ENCODE measurements at places on chromosomes 1 and 21.

GRCh38 chr1:204507317-204508105 is 8.7 kb upstream of the MDM4 start:
- DNase-seq: no peak

DNA sequence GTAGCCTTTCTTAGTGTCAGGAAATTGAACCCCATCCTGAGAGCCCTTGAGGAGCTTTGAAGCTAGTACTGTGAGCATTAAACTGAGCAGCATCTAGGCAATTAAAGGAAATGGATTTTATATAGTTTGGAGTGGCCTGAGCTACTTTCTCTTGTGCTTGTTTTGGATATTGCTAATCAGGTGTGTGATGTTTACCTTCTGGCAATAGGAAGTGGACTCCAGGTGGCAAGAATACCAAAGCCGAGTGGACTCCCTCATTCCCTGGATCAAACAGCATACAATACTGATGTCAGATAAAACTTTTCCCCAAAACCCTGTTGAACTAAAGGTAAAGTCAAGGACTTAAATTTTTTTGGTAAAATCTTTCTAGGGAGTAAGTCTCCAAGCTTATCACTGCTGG is 79.4 kb downstream of the MACF1 start:
- DNase-seq: no peak

- DNase-seq: no peak
These were observed 41.5 kb downstream of the NCAM2 start for GRCh38 chr21:21039624-21040170.

- no peak for DNase-seq
These were observed 94.7 kb downstream of the SIK1 start for GRCh38 chr21:43331962-43332828.

DNA sequence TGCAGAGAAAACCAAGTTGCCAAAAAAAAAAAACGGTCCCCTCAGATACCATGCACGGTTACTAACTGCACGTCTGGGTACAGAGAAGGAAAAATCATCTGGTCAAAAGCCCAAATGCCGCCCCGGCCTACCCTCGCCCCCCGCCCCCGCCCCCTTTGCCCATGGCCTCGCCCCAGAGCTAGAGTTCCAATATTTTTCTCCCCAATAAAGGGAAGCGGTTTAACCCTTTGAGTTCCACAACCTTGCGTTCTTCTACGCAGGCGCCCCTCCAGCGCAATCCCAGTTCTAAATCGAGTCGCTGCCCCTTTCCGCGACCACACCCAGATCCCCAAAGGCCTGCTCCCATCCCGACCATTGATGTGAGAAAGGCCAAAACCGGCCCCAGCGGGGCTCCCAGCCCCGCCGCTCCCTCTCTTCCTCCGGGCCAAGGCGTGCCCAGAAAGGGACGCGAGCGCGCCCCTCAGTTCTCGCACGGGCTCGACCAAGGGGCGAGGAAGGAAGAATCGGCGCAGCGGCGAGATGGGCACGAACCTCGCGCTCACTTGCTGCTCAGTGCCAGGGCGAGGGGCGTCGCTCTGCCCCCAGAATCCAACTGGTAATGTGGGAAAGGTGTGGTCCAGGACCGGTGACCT is 797 bp downstream of the WDR47 start:
- DNase-seq: no peak

GRCh38 chr1:21659099-21659923 is 9.8 kb downstream of the RAP1GAP start:
- DNase-seq: peak; percentile 74

DNA sequence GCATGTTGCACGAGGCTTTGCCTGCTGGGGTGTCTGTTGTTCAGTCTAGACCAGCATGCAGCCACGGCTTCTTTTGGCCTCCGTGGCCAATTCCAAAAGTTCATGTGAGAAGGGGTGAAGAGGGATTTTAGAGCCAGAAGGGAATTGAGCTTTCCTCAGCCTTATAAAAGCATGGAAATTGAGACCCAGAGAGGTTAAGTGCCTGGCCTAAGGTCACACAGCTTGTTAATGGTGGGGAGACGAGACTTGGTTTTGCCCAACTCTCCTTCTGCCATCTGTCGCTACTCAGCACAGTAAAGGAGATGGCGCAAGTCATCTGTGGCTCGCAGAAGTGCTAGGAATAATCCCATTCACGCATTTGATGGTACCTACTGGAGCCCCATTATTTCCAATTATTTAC is 25.7 kb downstream of the ZBTB18 start:
- no peak for DNase-seq

DNA sequence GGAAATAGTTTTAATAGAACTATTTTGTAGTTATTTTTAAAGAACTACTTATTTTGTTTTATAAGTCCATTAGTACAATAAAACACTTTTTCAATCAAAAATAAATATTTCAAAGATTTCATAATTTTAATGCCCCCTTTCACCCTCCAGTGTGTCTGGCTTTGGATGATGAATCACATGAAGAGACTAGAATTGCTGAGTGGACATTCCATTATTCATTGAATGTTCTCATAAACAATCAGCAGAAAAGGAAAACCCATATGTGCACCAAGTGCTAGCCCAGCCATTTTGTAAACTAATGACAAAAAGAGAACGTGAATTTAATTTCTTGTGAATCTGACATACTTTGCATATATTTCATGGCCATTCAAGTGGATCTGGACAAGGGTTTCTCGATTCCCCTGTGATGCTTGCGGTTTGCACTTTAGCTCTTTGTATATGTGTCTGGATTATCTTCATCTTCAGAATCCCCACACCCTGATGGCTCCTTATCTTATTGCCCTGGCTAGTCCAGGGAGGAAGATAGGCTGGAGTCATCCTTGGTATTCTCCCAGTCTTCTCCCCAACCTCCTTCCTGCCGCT is 20.7 kb upstream of the CHIA start:
- no peak for DNase-seq

DNA sequence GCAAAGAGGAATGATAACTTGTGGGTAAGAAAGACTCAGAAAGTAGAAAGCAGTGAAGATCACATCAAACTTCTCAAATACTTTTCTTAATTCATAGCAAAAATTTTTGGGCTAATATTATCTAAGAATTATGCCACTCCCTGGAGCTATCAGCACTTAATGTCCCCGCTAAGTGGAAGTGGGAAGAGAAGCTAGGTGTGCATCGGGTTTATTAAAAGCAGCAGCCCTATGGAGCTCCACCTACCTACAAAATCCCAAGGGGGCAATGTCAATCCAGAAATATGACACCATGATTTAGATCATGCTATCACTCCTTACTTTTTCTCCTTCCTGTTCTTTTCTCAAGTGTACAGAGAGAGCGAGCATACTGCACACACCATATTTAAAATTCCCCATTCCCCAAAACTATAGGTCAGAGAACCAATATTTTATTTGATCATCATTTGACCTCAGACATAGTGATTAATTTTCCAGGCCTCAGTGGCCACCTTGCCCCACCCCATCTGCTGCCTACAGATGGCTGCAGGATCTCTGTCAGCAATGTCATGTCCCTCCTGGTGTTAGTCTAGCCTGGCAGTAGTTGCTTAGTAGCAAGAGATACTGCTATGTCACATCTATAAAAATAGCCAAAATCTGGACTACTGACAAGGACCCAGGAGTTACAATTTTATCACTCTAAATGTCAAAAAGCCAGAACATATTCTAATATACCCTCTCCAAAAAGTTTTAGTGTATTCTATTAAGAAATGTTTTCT is 66.6 kb downstream of the MAP3K21 start:
- DNase-seq: no peak

- no peak for DNase-seq
These were observed 5.5 kb upstream of the TNFRSF1B start for GRCh38 chr1:12161324-12161661.

GRCh38 chr1:156851779-156852417 is 7.0 kb downstream of the INSRR start:
- DNase-seq: no peak

DNA sequence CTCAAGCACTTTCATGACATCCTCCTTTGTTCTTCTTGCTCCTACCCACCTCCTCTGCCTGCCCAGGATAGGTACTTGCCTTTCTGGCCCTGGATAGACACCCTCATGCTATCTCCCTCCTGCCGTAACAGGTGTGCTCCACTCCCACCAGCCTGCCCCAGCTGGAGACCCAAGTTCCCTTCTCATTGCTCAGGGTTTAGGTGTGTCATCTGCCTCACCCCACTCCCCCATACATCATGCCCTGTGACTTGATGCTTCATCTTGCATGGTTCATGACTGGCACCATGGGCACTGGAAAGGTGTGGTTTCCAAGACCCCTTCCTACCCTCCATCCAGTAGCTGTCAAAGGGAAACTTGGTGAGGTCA is 5.9 kb downstream of the RHEX start:
- no peak for DNase-seq

DNA sequence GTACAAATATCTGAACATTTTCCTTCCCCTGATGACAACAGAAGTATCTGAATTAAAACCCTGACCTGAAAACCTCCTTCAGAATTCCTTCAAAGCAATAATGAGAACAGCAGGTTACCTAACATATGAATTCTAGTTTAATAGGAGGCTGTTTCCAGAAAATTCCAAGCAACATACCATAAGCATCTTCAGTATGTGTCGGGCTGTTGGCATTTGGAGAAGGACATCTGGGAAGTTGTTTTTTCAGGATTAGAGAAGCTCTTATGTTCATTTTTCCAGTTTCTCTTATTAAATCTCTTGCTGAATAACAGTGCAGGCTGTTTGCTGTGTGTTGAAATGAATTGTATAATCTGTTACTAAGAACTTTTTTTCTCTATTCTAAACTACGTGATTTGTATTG is 101.5 kb downstream of the PLA2G4A start:
- no peak for DNase-seq

GRCh38 chr1:201414051-201414738 is 7.3 kb downstream of the TNNI1 start:
- no peak for DNase-seq

DNA sequence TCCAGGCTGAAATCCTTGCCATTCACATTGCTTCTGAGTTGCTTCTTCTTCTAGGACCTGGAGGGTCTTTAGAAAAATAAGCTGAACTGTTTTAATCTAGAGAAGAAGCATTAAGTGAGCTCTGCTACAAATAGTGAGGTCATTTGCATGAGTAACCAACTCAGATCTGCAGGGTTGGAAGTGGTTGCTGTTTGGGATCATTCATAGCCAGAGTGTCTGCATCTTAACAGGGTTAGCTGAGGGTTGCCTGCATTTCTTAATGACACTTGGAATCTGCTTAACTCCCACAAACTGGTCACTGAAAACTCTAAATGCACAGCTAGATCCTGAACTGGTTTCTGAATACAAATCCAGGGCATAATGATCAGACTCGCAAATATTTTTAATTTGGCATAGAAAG is 9.9 kb downstream of the CNIH3 start:
- DNase-seq: no peak

DNA sequence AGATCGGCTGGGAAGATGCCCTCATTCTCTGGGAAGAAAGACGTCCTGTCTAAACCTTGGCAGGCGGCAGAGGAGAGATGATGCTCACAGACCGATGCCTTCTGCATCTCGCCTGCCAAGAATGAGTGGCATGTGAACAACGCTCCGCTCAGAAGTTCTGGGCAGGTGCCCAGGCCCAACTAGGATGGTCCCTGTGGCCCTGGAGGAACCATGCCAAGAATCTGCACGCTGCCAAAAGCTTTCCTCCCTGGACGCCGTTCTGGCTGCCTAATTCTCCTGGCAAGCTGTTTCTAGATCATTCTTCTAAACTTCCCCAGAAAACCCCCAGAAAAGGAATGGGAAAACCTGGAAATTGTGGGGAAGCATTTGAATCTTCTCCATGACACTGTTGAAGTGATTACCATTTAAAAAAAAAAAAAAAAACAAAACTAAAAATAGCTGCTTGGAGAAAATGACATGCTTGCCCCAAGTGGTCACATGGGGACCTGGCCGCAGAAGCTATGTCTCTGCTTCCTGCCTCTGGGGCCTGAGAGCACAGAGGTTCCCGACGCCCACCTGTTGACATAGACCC is 440.9 kb downstream of the PRDM2 start:
- DNase-seq: no peak

DNA sequence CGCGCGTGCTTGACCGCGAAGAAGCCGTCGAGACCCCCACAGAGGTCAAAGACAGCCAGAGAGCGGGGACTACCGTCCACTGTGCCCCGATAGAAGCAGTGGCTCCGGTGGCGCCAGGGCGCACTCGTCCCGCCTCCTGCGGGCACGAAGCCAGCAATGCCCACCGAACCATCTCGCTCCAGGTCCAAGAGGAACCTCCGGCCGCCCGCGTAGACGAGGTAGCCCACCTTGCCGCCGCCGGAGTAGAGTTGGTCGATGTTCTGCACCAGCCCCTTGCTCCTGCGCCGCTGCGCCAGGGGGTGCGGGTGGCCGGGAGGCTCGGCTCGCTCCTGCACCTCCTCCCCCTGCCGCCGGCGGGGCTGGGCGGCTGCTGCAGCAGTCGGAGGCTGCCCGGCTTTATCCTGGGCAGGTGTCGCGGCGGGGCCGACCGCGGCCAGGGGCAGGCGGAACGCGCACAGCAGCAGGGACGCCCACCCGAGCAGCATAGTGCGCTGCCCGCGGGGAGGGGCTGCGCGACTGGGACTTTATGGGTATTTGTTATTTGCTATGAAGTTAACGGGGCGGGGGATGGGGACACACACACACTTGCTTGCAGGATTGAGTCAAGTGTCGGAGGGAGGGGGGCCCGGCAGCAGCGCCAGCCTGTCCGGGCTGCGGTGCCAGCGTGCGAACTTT is 844 bp downstream of the ADAMTS5 start:
- DNase-seq: no peak

DNA sequence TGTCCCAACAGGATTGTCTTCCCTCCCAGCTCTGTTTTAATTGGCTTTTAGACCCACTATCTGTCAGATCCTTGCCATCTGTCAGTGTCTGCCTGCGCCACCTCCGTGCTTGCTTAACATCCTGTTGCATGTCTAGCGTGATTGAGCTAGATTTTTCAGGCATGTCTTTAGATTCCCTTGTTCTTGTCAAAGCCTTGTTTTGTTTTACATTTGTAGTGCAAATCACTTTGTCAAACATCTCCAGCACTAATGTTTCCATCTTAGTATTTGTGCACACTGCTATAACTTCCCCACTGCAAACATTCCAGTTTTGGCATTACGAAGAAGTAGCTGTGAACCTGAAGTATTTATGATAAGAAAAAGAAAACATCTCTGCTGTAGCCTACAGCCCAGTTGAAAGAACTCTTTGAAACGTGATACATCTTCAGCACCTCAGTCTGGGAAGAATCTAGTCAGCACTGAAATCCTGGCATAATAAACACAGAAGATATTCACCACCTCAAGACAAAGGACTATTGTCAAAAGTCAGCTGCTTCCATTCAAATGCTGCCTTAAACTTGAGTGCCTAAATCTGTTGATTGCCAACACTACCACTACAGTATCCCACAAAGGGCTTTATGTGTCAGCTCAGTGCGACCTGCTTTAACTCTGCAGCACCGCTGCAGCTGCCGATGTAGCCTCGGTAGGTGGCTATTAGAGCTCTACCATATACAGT is 105.0 kb downstream of the FNBP1L start:
- no peak for DNase-seq

- DNase-seq: no peak
These were observed 17.6 kb upstream of the MTARC2 start for GRCh38 chr1:220730486-220730885.

- DNase-seq: no peak
These were observed 154.0 kb downstream of the RWDD3 start for GRCh38 chr1:95388031-95388430.

GRCh38 chr1:200627575-200628222 is 7.1 kb upstream of the KIF14 start:
- no peak for DNase-seq

- DNase-seq: no peak
These were observed 14.0 kb downstream of the JUN start for GRCh38 chr1:58769809-58770320.

Measured in activated effector memory CD4-positive, alpha-beta T cell treated with Interleukin-2 at 50 U/mL for 16 hours (primary cell).